ENCODE measurements at places on chromosomes 3 and 15. TPM values are rescaled to one million over a fixed set of nuclear protein-coding genes. Genes with fewer than 3 reads are reported as not detected.

MUC13 gene
- 0.06 TPM for total RNA-seq

DNA sequence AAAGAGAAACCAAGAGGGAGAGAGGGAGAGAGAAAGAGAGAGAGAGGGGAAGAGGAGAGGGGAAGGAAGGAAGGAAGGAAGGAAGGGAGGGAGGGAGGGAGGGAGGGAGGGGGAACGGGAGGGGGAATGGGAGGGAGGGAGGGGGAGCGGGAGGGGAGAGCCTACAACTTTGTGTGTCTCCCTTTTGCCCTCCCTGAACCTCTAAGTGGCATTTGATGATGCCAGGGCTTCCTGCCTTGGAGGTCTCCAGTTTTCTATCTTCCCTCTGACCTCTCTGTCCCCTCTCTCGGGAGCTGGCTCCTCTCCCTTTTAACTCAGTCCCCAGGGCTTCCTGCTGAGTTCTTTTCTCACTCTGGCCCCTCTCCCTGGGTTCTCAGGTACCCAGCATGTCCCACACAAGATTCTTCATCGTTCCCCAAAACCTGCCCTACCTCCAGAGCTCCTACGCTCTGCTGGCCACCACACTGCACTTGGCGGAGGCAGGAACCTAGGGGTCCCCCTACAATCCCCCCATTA is 12.5 kb upstream of the FAM174B start:
- DNase-seq, result no peak

DNA sequence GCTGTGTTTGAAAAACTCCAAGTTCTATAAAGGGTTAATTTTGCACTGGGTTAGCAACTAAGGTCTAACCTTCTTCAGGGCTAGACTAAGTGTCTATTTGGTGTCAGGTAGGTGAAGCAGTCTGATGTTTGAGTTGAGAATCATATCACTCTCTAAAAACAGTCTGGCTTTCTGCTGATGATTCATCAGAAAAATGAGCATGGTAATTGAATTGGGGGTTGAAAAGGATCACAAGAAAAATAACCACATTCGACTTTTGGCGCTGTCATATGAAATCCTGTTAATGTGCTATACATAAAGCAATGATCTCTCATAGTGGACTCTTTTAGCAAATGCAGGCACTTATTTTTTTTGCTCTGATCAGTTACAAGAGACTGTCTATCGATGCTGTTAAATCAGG is 242.2 kb upstream of the AZI2 start:
- DNase-seq, result no peak

- DNase-seq, result no peak
Measured at GRCh38 chr3:38314764-38315487, 31.7 kb upstream of the XYLB start.

LOXL1 gene
- 7.9 TPM for total RNA-seq

DNA sequence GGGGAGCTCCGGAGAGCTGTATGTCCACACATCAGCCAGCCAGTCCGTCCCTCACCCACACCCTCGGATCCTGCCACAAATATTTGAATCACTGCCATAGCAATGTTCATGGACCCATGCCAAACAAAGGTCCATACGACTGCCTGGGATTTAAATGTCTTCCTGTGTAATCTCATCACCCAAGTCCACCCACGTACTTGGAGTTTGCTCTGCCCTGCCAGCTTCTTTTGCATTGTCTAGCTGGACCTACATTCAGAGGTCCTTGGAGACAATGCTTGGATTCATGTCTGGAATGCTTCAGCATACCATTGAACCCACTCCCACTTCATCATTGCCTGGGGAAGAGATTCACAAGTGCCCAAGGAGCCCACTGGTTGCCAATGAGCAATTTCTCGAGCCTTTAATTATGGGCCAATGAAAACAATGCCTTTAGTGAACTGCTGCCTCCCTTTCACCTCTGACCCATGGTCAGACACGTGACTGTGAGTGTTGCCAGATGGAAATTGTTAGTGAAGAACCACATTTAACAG is 90.4 kb upstream of the PHLDB2 start:
- no peak for DNase-seq

- no peak for DNase-seq
Measured at GRCh38 chr3:46206282-46207015, 1.7 kb downstream of the CCR1 start.

CHL1 gene
- 372 TPM for total RNA-seq

DNA sequence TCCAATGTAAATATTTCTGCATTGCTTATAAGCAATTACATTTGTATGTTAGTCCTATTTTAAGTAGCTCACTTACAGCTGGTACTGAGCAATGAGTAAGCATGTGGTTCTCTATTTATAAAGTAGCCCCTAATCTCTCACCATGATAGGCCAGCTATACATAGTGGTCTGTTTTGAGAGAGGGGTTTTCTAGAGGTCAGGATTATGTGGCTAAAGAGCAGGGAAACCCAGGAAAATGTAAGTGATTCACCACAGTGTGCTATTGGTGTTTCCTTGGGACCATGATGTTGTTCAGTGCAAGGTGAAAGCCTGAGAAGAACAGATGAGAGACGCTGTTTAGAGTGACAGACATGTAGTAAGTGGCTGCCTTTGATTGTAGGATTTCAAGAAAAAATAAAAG is 26.4 kb downstream of the RBMS3 start:
- DNase-seq, result no peak

- no peak for DNase-seq
Measured at GRCh38 chr3:114218578-114219185, 18.7 kb downstream of the ZNF80 start.
